ENCODE measurements at places on chromosomes 13 and 19.

GRCh38 chr19:56092685-56093631 is 28.1 kb downstream of the ZNF787 start:
- no peak for DNase-seq

DNA sequence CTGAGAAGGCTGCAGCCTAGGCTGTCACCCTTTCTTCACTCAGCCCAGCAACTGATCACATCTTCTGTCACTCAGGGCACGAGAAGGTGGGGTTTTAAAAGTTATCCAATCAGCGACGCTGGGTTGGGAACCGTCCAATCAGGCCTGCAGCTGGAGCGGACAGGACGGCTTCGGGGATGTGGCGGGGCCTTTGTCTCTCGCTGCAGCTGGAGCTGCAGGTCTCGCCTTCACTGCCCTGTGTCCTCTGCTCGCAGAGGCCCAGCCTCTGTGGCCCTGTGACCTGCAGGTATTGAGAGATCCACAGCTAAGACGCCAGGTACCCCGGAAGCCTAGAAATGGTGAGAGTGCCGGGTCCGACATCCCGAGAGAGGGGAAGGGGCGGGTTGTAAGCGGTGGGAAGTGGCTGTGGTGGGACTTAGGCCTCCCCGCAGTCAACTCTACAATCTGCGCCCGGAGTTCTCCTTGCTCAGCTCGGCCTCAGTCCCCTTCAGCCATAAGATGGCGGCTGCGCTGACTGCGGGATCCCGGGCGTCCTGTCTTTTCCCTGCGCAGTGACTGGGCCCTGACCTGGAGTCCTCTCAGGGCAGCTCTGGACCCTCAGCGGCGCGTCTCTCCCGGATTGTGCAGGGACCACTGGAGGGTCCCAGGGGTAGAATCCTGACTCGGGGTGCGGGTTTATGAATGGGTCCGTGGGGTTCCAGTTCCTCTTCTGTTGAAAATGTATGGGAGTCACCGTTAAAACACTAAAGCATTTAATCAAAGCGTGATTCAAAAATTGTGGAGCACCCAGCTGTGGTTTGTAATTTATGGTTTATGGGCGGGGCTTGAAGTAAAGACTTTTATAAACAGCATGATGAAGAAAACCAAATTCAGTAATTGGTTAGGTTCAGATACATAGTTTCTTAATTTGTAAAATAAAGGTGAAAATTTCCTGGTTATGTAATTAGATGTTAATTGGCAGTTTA is at the start of gene ZNF714:
Gene ZNF714, plus strand, starts transcription at position 193 of the 965 bp plus-strand sequence. CDS start 16,066 bp downstream, outside the sequence.
- peak; percentile 62 for DNase-seq

DNA sequence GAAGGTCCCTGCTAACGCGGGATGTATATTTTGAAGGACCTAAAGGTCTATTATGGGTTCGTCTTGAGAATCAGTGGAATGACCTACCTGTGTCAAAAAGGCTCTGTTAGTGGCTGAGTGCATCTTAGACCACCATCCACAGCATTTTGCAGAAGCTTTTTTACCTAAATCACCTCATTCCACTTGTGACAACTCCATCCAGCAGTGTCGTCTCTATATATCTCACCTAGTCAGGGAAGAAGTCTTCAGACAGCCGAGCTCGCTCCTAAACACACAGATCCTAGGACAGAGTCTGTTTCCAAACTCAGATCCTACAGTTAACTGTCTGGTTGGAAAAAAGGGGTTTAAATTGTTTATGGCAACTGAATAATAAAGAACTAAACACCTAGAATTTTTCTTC is 33.7 kb downstream of the COL4A1 start:
- no peak for DNase-seq

GRCh38 chr13:113448885-113449692 is 4.2 kb downstream of the ADPRHL1 start:
- no peak for DNase-seq
